ENCODE measurements at places on chromosomes 6 and 20. TPM values are rescaled to one million over a fixed set of nuclear protein-coding genes. Genes with fewer than 3 reads are reported as not detected.

Gene ZSWIM1
- total RNA-seq: 13.0 TPM

GRCh38 chr6:10219510-10219909 lies 195.4 kb downstream of the TFAP2A start:
- DNase-seq: no peak
- no peaks in the 10 kb centered on the region for H3K36me3 ChIP-seq
- no peaks in the 10 kb centered on the region for H3K4me1 ChIP-seq
- no peak overlapping the region for H3K27ac ChIP-seq
- H3K4me3 ChIP-seq: no peak overlapping the region
- H3K27me3 ChIP-seq: no peaks in the 10 kb centered on the region

Gene EPPIN
- not detected for total RNA-seq

GRCh38 chr6:37260444-37260843 lies 2.5 kb upstream of the TMEM217 start:
- DNase-seq: no peak
- no peaks in the 10 kb centered on the region for H3K4me1 ChIP-seq
- no peaks in the 10 kb centered on the region for H3K36me3 ChIP-seq
- no peaks in the 10 kb centered on the region for H3K27me3 ChIP-seq

DNA sequence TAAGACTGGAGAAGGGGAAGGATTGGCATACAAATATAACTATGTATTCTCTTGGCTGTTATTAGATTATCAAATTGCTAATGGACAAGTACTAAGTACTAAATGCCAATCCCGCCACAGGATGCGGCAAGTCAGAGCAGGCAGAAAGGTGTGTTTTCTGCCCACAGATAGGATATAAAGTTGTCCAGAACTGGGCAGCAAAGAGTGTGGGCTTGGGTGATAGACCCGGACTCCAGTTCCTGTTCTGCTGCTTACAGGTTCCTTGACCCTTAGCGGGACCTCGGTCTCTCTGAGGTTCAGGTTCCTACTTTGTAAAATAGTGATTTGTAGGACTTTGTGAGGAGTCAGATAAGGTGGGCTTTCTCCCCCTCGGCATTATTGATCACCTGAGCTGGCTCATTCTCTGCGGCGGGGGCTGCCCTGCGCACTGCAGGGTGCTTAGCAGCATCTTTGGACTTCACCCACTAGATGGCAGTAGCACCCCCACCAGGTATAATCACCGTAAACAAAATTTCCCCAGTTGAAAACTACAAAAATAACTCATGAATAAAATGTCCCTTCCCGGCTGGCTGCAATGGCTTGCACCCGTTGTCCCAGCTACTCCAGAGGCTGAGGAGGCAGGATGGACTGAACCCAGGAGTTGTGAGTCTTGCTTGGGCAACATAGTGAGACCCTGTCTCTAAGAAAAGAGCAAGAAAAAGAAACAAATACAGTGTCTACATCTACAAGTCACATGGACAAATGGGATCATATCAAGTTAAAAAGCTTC lies 193.1 kb downstream of the DOK5 start:
- no peaks in the 10 kb centered on the region for H3K4me1 ChIP-seq
- H3K4me3 ChIP-seq: no peak overlapping the region
- no peaks in the 10 kb centered on the region for H3K27me3 ChIP-seq
- H3K27ac ChIP-seq: no peak overlapping the region
- H3K36me3 ChIP-seq: no peaks in the 10 kb centered on the region

GRCh38 chr6:142121342-142121741 lies 11.4 kb upstream of the GJE1 start:
- no peaks in the 10 kb centered on the region for H3K27me3 ChIP-seq
- DNase-seq: no peak
- H3K36me3 ChIP-seq: no peaks in the 10 kb centered on the region
- no peaks in the 10 kb centered on the region for H3K4me1 ChIP-seq
- H3K27ac ChIP-seq: no peak overlapping the region
- H3K4me3 ChIP-seq: no peak overlapping the region

GRCh38 chr6:116278854-116279231 lies 887 bp downstream of the TSPYL1 start:
- peaks cover 28% of the 10 kb centered on the region for H3K36me3 ChIP-seq
- peaks cover 3% of the 10 kb centered on the region for H3K4me1 ChIP-seq
- H3K27ac ChIP-seq: no peak overlapping the region
- no peaks in the 10 kb centered on the region for H3K27me3 ChIP-seq
- peak overlapping the region; percentile 96 for H3K4me3 ChIP-seq
- DNase-seq: no peak

DNA sequence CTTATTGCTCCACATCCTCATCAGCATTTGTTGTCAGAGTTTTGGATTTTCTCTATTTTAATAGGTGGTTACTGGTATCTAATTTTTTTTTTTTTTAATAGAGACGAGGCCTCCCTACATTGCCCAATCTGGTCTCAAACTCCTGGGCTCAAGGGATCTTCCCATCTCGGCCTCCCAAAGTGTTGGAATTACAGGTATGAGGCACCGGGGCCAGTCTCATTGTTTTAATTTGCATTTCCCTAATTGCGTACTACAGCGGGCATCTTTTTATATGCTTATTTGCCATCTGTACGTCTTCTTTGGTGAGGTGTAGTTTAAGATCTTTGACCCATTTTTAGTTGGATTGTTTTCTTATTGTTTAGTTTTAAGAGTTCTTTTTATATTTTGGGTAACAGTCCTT lies 210.4 kb upstream of the SULF2 start:
- no peaks in the 10 kb centered on the region for H3K27me3 ChIP-seq
- no peaks in the 10 kb centered on the region for H3K4me1 ChIP-seq
- H3K4me3 ChIP-seq: peak overlapping the region; percentile 16
- H3K36me3 ChIP-seq: peaks cover 11% of the 10 kb centered on the region
- no peak for DNase-seq
- no peak overlapping the region for H3K27ac ChIP-seq

Gene FHL5
- total RNA-seq: not detected

- H3K36me3 ChIP-seq: no peaks in the 10 kb centered on the region
- no peak for DNase-seq
- no peak overlapping the region for H3K27ac ChIP-seq
- no peak overlapping the region for H3K4me3 ChIP-seq
- no peaks in the 10 kb centered on the region for H3K4me1 ChIP-seq
Measured at GRCh38 chr20:875115-875514, 41.0 kb downstream of the ANGPT4 start.

- no peak overlapping the region for H3K27ac ChIP-seq
- H3K4me3 ChIP-seq: no peak overlapping the region
- H3K27me3 ChIP-seq: no peaks in the 10 kb centered on the region
- no peaks in the 10 kb centered on the region for H3K36me3 ChIP-seq
- DNase-seq: no peak
- no peaks in the 10 kb centered on the region for H3K4me1 ChIP-seq
Measured at GRCh38 chr20:32965581-32966373, 38.5 kb downstream of the SUN5 start.

DNA sequence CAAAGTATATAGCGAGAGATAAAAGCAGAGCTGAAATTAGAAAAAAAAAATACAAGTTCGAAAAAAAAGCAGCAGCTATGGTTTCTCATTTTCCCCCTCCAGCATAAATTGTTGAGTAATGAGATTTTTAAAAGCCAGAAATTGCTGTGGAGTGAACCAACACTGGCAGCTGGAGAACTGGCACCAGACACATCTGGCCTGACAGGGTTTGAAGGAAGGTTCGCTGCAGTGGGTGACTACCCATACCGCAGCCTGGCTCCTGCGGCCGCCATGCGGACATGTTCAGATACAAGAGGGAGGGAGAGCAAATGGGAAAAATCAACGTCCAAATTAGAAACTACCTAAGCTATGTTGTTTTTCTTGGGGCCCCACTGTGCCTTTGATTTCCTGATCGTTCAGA lies 3.3 kb downstream of the APCDD1L start:
- no peak overlapping the region for H3K27ac ChIP-seq
- H3K27me3 ChIP-seq: peaks cover 18% of the 10 kb centered on the region
- H3K36me3 ChIP-seq: no peaks in the 10 kb centered on the region
- no peaks in the 10 kb centered on the region for H3K4me1 ChIP-seq
- no peak overlapping the region for H3K4me3 ChIP-seq
- peak; percentile 2 for DNase-seq

GRCh38 chr20:17560344-17561074 lies 9.4 kb upstream of the DSTN start:
- H3K27ac ChIP-seq: no peak overlapping the region
- H3K4me1 ChIP-seq: peaks cover 10% of the 10 kb centered on the region
- no peaks in the 10 kb centered on the region for H3K36me3 ChIP-seq
- H3K27me3 ChIP-seq: no peaks in the 10 kb centered on the region
- no peak for DNase-seq

DNA sequence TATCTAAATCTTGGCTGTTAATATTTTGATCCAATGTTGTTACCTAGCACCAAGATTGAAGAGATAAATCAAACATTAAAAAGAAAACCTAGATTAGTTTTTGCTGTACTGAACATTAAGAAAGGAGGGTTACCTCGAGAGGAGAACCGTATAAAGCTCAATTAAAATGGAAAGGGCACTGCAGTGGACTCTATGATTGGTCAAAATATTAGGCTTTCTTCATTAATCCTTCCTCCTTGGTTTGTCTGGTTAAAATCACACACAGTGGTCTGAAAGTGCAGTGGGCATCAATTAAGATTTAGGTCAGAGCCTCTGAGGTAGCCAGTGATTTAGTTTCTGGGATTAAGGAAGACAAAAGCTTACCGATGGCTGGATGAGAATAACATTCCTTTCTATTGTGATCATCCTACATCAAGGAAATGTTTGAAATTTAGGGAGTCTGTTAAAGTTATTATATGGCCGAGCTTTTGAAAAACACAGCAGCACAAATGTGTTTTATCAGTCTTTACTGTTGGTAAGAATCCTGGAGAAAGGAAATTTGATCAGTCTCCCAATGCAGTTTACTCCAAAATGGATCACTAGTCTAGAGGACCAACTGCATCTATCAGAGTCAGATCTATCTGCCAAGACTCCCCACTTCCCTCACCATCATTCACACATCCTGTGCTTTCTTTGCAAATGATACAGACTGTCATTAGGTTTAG lies 134.6 kb upstream of the NEDD9 start:
- H3K4me1 ChIP-seq: no peaks in the 10 kb centered on the region
- no peaks in the 10 kb centered on the region for H3K27me3 ChIP-seq
- no peak overlapping the region for H3K4me3 ChIP-seq

- H3K4me1 ChIP-seq: 0 out of 2 replicates have a peak, but pooled peaks cover 3% of the 10 kb centered on the region
- no peak overlapping the region for H3K27ac ChIP-seq
- H3K27me3 ChIP-seq: no peaks in the 10 kb centered on the region
- no peaks in the 10 kb centered on the region for H3K36me3 ChIP-seq
- H3K4me3 ChIP-seq: no peak overlapping the region
Measured at GRCh38 chr6:53411451-53411850, 62.7 kb upstream of the ELOVL5 start.

Gene CST2
- not detected for total RNA-seq

GRCh38 chr6:148884461-148884860 lies 137.6 kb downstream of the UST start:
- peaks cover 13% of the 10 kb centered on the region for H3K36me3 ChIP-seq
- H3K4me1 ChIP-seq: peaks cover 8% of the 10 kb centered on the region
- H3K27me3 ChIP-seq: no peaks in the 10 kb centered on the region
- no peak overlapping the region for H3K27ac ChIP-seq
- DNase-seq: no peak

Gene MDFI
- 40.9 TPM for total RNA-seq

DNA sequence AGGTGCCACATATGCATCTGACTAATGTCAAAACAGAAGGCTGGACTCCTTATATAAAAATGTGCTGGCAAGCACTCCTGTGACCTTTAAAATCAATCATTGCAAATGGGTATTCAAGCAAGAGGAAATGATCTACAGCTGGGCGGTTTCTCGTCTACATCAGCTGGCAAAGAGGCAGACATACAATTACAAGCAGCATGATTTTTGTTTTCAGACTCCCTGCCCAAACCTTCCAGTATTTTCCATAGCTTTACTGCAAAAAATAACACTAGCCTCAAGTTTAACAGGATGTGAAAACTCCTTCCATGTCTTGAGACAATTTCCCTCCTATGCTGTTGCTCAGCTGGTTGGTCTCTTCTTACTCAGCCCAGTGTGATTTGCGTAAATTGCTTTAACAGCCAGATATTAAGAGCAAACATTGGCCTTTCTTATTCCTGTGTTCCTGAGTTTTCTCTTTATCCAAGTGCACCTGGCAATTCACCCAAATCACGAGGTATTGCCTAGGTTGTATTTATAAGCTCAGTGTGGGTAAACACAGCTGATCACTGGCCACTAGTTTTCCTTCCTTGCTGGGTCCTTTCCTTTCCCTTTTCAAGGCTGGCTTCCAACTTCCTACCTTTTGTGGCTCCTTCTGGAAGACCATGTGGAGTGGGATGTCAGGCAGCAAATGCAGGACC lies 130.4 kb downstream of the MOXD1 start:
- H3K27ac ChIP-seq: no peak overlapping the region
- no peaks in the 10 kb centered on the region for H3K4me1 ChIP-seq
- H3K4me3 ChIP-seq: no peak overlapping the region
- no peaks in the 10 kb centered on the region for H3K36me3 ChIP-seq
- DNase-seq: no peak
- H3K27me3 ChIP-seq: no peaks in the 10 kb centered on the region

DNA sequence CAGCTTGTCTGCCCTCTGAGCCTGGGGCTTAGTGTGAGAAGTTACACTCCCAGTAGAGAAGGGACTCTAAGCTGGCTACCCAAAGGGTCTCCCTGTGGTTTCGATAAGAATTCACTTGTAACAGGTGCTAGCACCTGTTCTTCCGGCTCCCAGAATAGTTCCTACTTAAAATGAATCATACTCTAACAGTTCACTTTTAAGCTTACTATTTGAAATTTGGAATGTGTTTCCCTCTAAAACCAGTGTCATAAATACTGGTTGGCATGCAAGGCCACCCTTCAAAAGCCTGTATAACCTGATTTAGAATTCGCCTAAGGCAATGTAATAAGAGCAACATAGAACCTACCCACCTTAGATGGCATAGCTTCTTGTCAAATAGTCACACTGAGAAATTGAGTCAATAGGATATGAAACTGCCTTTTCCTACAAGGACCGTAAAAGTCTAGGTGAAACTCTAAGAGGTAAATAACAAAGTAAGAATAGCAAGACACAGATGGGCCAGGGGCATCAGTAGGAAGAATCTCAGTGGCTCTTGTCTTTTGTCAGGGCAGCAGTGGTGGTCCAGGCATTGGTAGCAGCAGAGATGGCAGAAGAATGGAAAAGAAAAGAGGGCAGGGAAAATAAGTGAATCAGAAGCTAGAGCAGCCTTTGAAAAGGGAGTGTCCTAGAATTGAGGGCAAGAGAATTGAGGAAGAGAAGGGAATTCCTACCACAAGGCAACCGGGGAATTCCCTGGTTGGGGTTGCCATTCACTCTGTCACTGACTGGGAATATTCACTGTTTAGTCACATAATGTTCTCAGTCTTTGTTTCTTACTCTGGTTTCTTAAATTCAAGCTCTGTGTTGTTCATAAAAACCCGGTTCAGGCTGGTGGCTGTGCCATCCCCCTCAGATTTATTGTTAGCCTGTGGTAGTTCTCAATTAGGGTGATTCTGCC lies 91.5 kb downstream of the HIVEP2 start:
- no peak for DNase-seq
- H3K4me3 ChIP-seq: no peak overlapping the region
- H3K4me1 ChIP-seq: peaks cover 8% of the 10 kb centered on the region
- no peaks in the 10 kb centered on the region for H3K36me3 ChIP-seq
- H3K27ac ChIP-seq: no peak overlapping the region

DNA sequence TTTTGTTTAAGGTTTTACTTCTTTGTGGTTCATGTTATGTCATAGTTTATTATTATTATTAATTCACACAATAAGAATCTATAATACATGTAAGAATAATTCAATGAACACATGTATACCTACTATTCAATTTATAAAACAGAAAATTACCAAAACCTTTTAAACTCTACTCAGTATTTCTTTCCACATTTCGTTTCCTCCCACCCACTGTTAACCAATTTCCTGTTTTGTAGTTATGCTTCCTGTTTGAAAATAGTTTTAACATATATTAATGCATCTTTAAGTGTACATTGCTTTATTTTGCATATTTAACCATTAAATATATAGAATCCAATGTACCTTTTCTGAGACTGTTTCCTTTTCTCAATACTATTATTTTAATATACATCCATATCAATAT lies 397.9 kb upstream of the SPTLC3 start:
- H3K27me3 ChIP-seq: no peaks in the 10 kb centered on the region
- H3K4me1 ChIP-seq: no peaks in the 10 kb centered on the region
- no peak overlapping the region for H3K27ac ChIP-seq
- no peak overlapping the region for H3K4me3 ChIP-seq
- DNase-seq: no peak
- H3K36me3 ChIP-seq: no peaks in the 10 kb centered on the region
